Tibial nerve (tissue), 4 donors: ENCODE measurements at places on chromosomes 12 and 14. TPM values are rescaled to one million over a fixed set of nuclear protein-coding genes. Genes with fewer than 3 reads are reported as not detected.

Gene PRIMA1
- total RNA-seq: 21.1 TPM

Gene TNS2
- total RNA-seq: 411 TPM

Gene RPL10L
- total RNA-seq: not detected

Gene KRT71
- total RNA-seq: not detected

Gene NUAK1
- 34.2 TPM for total RNA-seq

Gene THTPA
- 14.4 TPM for total RNA-seq

Gene ZNF891
- 5.1 TPM for total RNA-seq

Gene BCL2L14
- total RNA-seq: not detected

Gene MGAT2
- total RNA-seq: 23.9 TPM

Gene GDF3
- not detected for total RNA-seq

Gene FANCM
- 8.8 TPM for total RNA-seq

Gene IAPP
- not detected for total RNA-seq

Gene RHOJ
- total RNA-seq: 20.7 TPM

Gene NKX2-1
- not detected for total RNA-seq

Gene TAS2R14
- total RNA-seq: 6.3 TPM

Gene FOXG1
- not detected for total RNA-seq

Gene BDKRB1
- total RNA-seq: 2.4 TPM

Gene GLT8D2
- 30.1 TPM for total RNA-seq

Gene E2F7
- total RNA-seq: not detected

Gene CHGA
- total RNA-seq: not detected

Gene RASAL1
- 0.87 TPM for total RNA-seq

Gene WDR89
- 9.4 TPM for total RNA-seq

Gene CCDC196
- total RNA-seq: not detected

Gene IFNG-AS1
- not detected for total RNA-seq

Gene NR2C1
- 64.5 TPM for total RNA-seq

Gene ATN1
- 260 TPM for total RNA-seq

Gene PRB3
- not detected for total RNA-seq

Gene DACT1
- 54.6 TPM for total RNA-seq

Gene IL23A
- total RNA-seq: not detected

Gene KRT83
- total RNA-seq: not detected

Gene PPP4R4
- total RNA-seq: 1.2 TPM

Gene BAG5
- 32.2 TPM for total RNA-seq

Gene GPD1
- 274 TPM for total RNA-seq

Gene SLC39A2
- not detected for total RNA-seq

Gene P3H3
- 45.8 TPM for total RNA-seq

Gene TMEM132D
- total RNA-seq: not detected

Gene GLI1
- 16.2 TPM for total RNA-seq

Gene KHNYN
- total RNA-seq: 85.2 TPM

Gene PPM1H
- total RNA-seq: 0.90 TPM

Gene PMCH
- not detected for total RNA-seq

Gene GALNT8
- 0.44 TPM for total RNA-seq

Gene KCNH3
- 0.30 TPM for total RNA-seq

Gene PRORP
- 20.5 TPM for total RNA-seq

Gene KCNK13
- 0.63 TPM for total RNA-seq

Gene CD4
- total RNA-seq: 8.2 TPM

Gene MAP1LC3B2
- not detected for total RNA-seq

Gene SRGAP1
- 21.8 TPM for total RNA-seq

Gene VWF
- 182 TPM for total RNA-seq

Gene P2RX7
- total RNA-seq: 5.2 TPM

Gene MED6
- total RNA-seq: 47.2 TPM

Gene SNAPC1
- total RNA-seq: 6.3 TPM

Gene SCNN1A
- total RNA-seq: 20.1 TPM

Gene TAS2R46
- total RNA-seq: 1.5 TPM

Gene ACVRL1
- 318 TPM for total RNA-seq

Gene CINP
- total RNA-seq: 21.2 TPM

Gene LRRK2
- 29.6 TPM for total RNA-seq
